ENCODE measurements at places on chromosomes 6 and 20. TPM values are rescaled to one million over a fixed set of nuclear protein-coding genes. Genes with fewer than 3 reads are reported as not detected.

The COL11A2 gene
- total RNA-seq: 0.08 TPM

The RAB44 gene
- total RNA-seq: not detected

The HLA-DMB gene
- 0.08 TPM for total RNA-seq

The LY6G6D gene
- not detected for total RNA-seq

The BPIFB1 gene
- not detected for total RNA-seq

The RGL2 gene
- total RNA-seq: 21.9 TPM

The CABLES2 gene
- 0.47 TPM for total RNA-seq

The ARHGAP18 gene
- total RNA-seq: 10.8 TPM

The MTFR2 gene
- total RNA-seq: 0.23 TPM

The SLC32A1 gene
- total RNA-seq: not detected

The CALHM5 gene
- 10.1 TPM for total RNA-seq

The GPX5 gene
- total RNA-seq: not detected

The ZNF334 gene
- 1.3 TPM for total RNA-seq

The HLA-DQB2 gene
- total RNA-seq: not detected

The UNC5CL gene
- total RNA-seq: 0.12 TPM

The GRIK2 gene
- total RNA-seq: 1.8 TPM

The MUC22 gene
- total RNA-seq: not detected

The PRR18 gene
- total RNA-seq: not detected

The VWA7 gene
- 0.23 TPM for total RNA-seq

The PDYN gene
- not detected for total RNA-seq

The FUT9 gene
- total RNA-seq: not detected

The C20orf202 gene
- total RNA-seq: not detected

The CD83 gene
- total RNA-seq: 0.45 TPM

The UST gene
- 16.6 TPM for total RNA-seq

The SOX18 gene
- 0.08 TPM for total RNA-seq

The MEI4 gene
- total RNA-seq: not detected

The TCF15 gene
- total RNA-seq: 0.12 TPM

The IL20RA gene
- total RNA-seq: 0.12 TPM

The ALDH5A1 gene
- total RNA-seq: 1.7 TPM

The IRF4 gene
- total RNA-seq: not detected

The RAET1G gene
- total RNA-seq: 3.3 TPM

The FOXF2 gene
- total RNA-seq: 0.08 TPM

The KHDC1 gene
- 5.4 TPM for total RNA-seq

The COL12A1 gene
- 72.5 TPM for total RNA-seq

The VGLL2 gene
- total RNA-seq: not detected

The SLC4A11 gene
- 1.2 TPM for total RNA-seq

The BPIFB4 gene
- 0.23 TPM for total RNA-seq

The DEFB124 gene
- total RNA-seq: not detected

The GPR63 gene
- 0.08 TPM for total RNA-seq

The SALL4 gene
- total RNA-seq: 0.15 TPM

The ANKRD66 gene
- not detected for total RNA-seq

The SNTA1 gene
- 27.0 TPM for total RNA-seq

The TREML1 gene
- not detected for total RNA-seq

The DAAM2 gene
- 19.3 TPM for total RNA-seq

The LAMA5 gene
- total RNA-seq: 63.7 TPM

The PHACTR1 gene
- 0.08 TPM for total RNA-seq

The ATXN1 gene
- 18.3 TPM for total RNA-seq

The CTAGE9 gene
- total RNA-seq: not detected

The TRIM40 gene
- under 0.01 TPM for total RNA-seq

The TNNC2 gene
- 0.15 TPM for total RNA-seq

The TMEM200A gene
- total RNA-seq: 71.4 TPM

The RNF217 gene
- total RNA-seq: 25.9 TPM

The PLA2G7 gene
- total RNA-seq: not detected

The EEF1A2 gene
- total RNA-seq: 0.47 TPM

The IP6K3 gene
- not detected for total RNA-seq

The ZNF133 gene
- 21.8 TPM for total RNA-seq
